Activated T-cell treated with anti-CD3 and anti-CD28 coated beads, Interleukin-2, amount 50 U/mL, for 48 hours (primary cell): ENCODE measurements at places on chromosomes 7 and 10.
A peak's percentile ranks its signal among the peaks of the same experiment; 100 is the strongest.

DNA sequence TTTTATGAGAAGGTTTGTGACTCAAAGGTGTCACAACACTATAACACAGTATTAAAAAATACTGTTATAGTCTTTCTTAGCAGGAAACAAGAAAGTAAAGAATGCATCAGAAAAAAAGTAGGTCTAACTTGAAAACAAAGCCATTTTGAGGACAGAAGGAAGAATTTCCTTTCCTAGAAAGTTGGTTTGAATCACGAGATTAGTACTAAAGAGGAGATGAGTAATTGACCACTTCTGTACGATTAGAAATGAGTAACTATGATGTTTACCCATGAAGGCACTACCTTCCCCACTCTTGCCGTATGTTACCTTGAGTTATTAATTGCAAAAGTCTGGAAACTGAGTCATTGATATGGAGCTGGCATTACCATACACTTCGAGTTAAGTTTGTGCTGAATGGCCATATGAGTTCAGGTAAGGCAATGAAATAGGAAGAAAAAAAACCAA is 65.2 kb downstream of the FAM185A start:
- no peak for DNase-seq

- DNase-seq: no peak
Observed at GRCh38 chr7:82897500-82897899, 265.2 kb downstream of the PCLO start.

GRCh38 chr10:49644035-49644646 is 30.3 kb downstream of the CHAT start:
- no peak for DNase-seq

GRCh38 chr7:117323305-117323850 is 520 bp upstream of the WNT2 start:
- DNase-seq: no peak

DNA sequence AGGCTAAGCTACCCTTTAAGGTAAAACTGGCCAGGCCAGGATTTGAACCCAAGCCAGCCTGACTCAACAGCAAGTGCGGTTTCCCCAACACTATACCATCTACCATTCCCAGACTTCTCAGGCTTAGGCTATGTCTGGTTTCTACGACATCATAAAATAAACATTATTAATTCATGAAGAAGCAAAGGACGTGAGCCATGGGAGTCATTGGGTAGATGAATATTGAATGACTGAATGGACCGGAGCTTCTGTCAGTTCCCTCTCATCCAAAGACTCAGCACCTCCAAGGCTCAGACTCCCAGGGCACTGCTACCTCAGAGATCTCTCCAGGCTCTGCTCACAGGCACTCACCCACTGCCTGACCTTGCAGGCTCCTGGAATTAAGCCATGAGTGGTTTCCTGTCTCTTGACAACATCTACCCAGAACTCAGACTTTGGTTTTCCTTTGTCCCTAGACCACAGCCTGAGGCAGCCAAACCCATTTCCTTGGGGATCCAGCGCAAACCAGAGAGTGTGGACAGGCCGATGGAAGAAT is 64.6 kb upstream of the STEAP1B start:
- DNase-seq: no peak

- DNase-seq: no peak
Observed at GRCh38 chr10:6396652-6397051, 183.4 kb downstream of the PRKCQ start.

DNA sequence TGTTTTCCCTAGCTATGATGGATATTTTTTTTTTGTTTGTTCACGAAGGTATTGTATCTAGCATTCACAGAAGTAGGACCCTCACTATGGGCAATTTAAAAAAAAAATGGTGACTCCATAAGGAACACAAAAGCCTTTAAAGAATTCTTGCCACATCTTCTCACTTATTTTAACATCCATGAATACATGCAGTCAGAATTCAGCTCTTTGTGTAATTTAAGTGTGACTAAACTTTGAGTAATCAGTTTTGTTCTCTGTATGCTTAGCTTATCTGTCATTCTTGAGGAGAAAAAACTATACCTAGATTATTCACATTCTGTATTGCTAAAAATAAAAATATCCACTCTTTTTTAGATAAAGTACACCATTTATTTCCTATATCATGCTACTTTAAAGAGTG is 313.2 kb upstream of the KCND2 start:
- no peak for DNase-seq

- DNase-seq: no peak
Observed at GRCh38 chr10:111303887-111304286, 227.1 kb downstream of the ADRA2A start.

GRCh38 chr10:6135039-6135438 is 46.2 kb downstream of the RBM17 start:
- no peak for DNase-seq

DNA sequence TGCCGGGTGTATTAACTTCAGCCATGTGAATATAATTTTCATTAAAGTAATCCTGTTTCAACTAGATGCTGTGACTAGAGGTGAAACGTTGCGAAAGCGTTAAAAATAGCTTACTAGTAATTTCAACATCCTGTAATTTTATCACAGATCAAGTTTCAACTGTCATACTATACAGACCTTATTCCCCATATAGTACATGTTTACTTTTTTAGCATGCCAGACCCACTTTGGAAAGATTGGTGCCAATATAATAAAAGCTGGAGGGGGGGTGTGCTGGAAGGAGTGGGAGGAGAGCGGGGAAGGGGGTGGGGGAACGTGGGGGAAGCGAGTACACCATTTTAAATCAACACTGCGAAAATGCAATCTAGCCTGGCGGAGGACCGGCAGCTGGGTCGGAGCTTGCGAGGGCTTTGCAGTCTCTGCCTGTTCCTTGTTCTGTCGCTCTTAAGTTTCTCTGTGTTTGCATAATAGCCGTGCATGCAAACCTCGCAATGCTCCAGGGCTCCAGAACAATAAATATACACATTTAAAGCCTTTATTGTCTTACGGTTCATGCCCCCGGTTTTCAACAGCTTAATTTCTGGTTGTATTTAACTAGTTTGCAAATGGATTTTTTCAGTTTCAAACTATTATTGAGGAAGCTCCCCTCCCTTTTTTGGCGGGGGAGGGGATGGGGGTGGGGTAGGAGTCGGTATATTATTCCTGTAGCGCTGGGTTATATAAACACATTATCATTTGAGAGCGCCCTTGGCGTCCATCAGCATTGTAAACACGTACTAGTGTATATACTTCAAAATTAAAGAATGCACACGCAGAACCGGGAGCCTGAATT is 1.3 kb upstream of the ARID5B start:
- DNase-seq: peak; percentile 70
